ENCODE measurements at places on chromosomes 4 and X.

DNA sequence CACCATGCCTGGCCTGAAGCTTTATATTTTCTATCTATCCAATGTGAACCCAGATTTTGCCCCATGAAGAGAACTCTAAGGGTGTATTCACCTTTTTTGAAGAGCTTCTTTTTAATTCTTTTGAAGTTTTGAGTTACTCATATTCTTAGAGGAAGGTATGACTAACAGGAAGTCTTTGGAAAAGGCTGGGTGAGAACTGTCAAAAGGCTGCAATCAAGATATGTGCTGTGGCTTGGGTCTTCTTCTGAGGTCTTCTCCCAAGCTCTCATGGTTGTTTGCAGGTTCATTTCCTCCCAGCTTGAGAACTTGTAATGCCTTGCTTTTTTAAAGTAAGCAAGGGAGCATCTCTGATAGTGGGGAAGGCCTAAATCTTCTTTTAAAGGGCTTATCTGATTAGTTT, 3.1 kb upstream of the C4orf17 start:
- DNase-seq, result no peak

- no peak for DNase-seq
These were observed 149.1 kb downstream of the MAGEB17 start for GRCh38 chrX:16316331-16316730.

DNA sequence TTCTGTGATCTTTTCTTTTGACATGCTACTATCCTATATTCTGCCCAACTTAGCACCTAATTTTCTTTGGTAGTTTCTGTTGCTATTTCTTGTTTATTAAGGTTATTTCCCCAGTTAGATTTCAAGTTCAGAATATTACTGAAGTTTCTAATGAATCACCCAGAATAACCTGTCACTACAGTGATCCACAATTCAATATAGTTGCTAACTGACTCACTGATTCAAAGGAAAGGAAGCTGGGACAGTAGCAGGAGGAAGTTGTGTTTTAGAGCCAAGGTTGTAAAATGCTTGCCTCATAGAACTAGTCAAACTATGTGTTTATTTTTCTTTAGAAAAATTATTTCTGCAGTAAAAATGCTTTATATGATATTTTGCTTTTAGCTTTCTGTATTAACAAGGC, 37.4 kb downstream of the PAK3 start:
- DNase-seq, result no peak

DNA sequence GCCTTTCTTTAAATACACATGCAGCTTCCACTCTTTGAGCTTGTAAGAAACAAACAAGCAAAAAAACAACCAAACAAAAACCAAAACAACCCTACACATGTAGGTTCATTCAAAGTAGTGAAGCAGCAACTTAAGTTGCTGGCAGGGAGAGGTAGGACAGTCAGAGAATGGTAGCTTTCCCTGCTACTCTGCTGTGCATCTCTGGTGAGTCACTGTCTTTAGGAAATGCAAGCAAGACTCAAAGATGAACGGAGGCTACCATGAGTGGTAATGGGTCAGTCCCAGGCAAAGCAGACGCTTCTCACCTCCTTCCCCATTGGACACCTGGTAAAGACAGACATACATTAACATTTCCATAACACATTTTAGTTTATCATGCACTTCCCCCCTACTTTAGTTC, 43.2 kb downstream of the PGRMC2 start:
- no peak for DNase-seq

- DNase-seq, result no peak
These were observed 17.5 kb downstream of the FAM9A start for GRCh38 chrX:8783714-8784098.

DNA sequence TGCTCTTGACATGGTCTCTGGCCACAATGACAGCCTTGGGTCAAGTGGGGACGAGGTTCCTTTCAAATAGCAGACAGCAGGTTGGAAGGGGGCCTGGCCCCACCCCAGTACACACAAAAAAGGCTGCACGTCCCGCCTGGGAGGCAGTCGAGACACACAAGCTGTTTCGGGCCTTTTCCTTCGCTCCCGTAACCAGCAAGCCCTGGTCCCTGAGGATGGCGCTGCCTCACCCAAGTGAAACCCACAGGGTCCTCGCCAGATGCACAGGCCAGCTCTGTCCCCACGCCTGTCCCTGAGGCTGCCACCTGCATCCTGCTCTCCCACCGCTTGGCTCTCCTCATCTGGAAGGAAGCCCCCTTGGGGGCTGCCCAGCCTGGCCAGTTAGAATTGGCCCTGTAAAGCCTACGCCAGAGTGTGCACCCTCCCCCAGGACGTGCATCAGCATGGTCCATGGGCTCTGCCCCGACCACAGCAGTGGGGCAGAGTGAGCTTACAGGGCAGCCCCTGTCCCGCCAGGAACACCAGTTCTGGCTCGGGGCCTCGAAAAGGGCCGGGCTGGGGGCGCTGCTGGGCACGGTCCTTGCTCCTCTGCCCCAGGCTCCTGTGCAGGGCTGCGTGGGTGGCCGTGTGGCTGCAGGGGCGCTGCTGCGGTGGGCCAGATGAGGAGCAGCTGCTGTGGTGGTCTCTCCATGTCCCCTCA, 2.0 kb downstream of the CPLX1 start:
- DNase-seq, result peak; percentile 58

DNA sequence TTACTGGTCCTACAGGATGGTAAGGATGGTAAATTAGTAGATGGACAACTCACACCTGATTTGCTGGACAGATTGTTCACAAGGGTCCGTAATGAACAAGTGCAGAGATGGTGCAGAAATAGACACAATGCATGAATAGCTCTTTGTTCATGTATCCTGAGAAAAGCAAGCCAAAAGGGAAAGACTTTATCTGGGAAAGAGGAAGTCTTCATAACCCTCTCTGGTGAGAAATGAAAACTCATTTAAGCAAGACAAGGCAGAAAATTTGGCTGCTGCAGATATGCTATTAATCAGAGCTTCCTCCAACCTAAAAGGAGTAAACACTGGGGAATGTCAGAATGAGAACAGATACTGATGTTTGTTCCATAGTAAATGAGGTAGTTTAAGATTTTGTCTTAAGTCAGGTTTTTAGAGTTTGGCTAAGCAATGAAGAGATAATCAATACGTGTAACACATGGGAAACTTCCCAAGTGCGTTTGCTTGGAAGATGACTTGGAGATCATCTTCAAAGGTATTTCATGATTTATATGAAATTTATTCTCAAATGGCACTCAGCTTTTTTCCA, 152.4 kb upstream of the BMPR1B start:
- DNase-seq, result no peak

GRCh38 chr4:5543681-5544080, 164.7 kb downstream of the EVC2 start:
- no peak for DNase-seq

DNA sequence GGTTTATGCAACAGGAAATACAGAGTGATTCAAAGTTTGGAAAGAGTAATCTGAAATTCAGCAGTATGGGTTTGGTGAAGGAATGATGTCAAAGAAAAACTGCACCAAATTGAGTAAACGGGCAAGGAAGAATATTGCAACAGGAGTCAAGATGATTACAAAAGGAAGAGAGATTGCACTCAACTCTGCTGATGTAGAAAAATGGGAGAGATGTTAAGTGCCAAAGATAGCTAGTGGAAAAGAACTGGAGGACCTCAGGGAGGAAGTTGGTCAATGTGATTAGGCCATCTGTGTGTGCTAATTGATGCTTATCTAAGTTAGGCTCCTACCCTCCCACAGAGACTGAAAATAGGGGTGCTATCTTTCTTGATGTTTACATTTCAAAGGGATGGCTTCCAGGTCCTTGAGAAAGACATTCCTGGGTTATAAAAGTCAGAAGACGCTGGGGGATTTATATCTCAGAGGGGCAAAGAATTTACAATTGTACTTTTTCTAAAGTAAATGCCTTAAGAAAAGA, 167.4 kb upstream of the FAM47A start:
- no peak for DNase-seq

DNA sequence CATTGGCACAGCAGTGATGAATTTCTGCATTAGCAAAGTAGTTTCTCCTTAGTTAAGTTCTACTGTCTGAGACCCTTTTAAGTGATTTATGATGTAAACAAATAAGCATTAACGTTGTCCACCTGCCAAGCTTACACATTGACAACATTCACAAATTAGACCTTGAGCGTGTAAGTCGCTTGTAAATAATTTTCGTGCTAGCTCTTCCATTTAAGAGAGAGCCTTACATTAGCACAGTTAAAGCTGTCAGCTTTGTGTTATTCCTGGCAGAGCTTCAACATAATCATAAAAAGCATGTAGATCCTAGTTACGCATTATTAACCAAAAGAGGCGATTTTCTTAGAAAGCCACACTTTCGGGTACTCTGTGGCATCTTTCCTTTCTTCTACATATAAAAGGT, 127.7 kb downstream of the DCTD start:
- DNase-seq, result no peak

DNA sequence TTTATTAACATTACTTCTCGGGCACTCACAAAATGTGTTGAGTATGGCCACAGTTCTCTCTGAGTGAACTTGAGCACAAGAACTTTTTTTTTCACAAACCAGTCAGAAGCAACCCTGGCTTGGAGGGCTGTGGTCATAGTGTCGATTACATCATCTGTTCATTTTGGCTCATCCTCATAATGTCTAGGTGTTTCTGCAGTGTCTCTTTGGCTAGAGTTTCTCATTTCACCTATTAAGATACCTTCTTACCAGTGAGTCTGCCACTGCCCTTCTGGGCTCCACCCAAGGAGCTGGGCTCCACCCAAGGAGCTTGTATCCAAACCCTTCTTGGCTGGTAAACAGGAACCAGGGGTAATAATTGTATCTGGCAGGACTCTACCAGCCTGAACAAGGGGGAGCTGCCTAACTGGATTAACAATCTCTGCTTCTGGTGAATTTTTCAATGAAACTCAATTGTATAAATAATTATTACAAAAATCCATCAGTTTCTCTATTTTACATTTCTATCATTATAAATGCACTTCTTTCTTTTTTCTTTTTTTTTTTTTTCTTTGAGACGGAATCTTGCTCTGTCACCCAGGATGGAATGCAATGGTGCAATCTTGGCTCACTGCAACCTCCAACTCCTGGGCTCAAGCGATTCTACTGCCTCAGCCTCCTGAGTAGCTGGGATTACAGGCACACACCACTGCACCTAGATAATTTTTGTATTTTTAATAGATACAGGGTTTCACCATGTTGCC, 667.7 kb upstream of the SLIT2 start:
- DNase-seq, result no peak

All from G401 (cell line).